Epithelial cell of proximal tubule (primary cell): ENCODE measurements at places on chromosomes 6 and 20. TPM values are rescaled to one million over a fixed set of nuclear protein-coding genes. Genes with fewer than 3 reads are reported as not detected.

- DNase-seq: no peak
These were observed 99.8 kb downstream of the LY86 start for GRCh38 chr6:6688283-6688682.

DNA sequence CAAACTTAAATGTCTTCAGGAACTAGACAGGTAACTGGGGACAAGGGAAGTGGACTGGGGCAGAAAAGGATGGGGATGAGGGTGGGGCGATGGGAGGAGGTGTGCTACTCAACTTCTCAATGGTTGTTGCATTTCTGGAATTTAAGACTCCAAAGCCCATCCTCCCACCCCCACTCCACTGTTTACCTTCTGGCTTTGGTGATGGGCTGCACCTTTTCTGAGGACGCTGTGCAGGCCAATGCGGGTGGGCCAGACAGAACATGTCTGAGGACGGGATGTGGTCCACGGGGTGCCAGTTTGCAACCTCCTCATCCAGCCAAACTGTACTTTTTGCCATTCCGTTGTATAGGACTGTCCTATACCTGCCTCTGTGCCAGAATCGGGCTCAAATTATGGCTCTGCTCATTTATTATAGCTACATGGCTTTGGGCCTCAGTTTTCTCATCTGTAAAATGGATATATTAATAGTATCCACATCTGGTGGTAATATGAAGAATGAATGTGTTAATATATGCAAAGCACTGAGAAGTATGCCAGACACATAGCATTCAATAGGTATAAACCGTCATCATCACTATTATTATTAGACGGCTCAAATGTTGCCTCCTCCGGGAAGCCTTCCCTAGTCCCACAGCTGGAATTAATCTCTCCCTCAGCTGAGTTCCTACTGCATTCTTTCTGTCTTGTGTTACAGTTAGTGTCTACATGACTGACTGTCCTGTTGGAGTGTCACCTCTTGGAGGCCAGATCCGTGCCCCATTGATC, 31.0 kb upstream of the VEGFA start:
- DNase-seq: no peak

Gene RIMS1
- total RNA-seq: 0.17 and 0.58 TPM in 2 replicates

- DNase-seq: no peak
These were observed 177.4 kb downstream of the TFAP2A start for GRCh38 chr6:10237298-10238038.

Gene UBD
- total RNA-seq: 0.94 and 4.3 TPM in 2 replicates

Gene HCK
- not detected in 2 replicates for total RNA-seq

- DNase-seq: no peak
These were observed 245.3 kb downstream of the HACE1 start for GRCh38 chr6:104614394-104614793.

Gene MYH7B
- not detected in 2 replicates for total RNA-seq

- DNase-seq: no peak
These were observed 154.3 kb upstream of the TENT5A start for GRCh38 chr6:81906709-81907204.

Gene BTNL2
- total RNA-seq: 0.63 TPM in 1 of 2 replicates, not detected in the other

GRCh38 chr6:1552296-1552761, 57.4 kb upstream of the FOXC1 start:
- peak; percentile 29 for DNase-seq

- DNase-seq: no peak
These were observed 76.7 kb upstream of the CARMIL1 start for GRCh38 chr6:25202504-25202903.

DNA sequence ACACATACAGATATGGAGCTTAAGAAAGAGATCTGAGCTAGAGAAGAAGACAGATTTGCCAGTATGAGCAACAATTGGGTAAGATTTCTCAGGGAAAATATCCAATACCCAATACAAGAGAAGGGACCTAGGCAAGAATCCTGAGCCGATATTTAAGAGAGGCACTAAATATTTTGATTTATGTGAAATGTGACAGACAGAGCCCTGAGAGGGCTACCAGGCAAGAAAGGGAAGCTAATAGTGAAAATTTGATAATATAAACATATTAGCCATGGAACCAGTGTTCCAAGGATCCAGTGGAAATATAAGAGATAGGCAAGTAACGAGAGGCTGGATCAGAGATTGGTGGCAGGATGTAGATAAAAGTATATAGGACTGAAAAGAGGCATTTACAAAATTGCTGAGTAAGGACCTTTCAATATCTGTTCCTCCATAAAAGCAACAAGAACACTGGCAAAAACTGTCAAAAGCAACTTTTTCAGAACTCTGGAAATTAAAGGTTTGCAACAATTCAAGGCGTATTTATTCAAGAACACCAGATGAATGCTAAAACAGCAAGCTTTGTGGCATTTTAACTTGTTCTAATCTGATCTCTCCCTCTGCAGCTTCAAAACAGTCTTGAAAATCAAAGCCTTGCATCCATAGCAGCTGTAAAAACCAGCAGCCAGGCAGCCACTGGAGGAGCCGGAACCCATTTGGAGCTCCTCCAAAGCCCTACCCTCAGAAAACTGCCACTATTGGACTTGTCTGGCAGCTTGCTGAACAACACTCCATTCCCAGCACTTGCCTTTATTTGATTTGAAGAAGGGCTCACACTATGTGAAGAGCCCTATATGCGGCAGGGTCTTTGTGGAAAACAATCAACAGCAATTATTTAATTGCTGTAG, 58.8 kb downstream of the REV3L start:
- no peak for DNase-seq

Gene HCRTR2
- not detected in 2 replicates for total RNA-seq

DNA sequence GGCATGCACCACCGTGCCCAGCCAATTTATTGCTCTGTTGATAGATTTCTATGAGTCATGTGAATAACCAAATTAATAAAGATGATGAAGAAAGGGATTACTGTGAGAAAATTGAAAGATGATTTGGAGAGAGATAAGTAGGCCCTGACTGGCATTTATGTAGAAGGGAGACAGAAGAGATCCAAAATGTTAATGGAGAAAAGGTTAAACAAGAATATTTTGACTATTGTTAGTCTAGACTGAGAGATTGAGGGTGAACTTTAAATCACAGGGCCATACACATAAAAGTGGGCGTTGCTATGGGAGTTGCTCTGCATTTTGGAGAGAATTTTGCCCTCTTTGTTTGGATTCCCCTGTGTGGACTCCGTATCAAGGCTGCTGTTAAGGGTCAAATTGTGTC, 68.9 kb upstream of the SCAF8 start:
- no peak for DNase-seq

Gene GJA10
- total RNA-seq: not detected in 2 replicates

GRCh38 chr20:38170219-38170825, 5.3 kb upstream of the TGM2 start:
- DNase-seq: no peak

Gene LST1
- total RNA-seq: not detected in 2 replicates

GRCh38 chr6:3623451-3624249, 127.9 kb downstream of the PXDC1 start:
- no peak for DNase-seq

DNA sequence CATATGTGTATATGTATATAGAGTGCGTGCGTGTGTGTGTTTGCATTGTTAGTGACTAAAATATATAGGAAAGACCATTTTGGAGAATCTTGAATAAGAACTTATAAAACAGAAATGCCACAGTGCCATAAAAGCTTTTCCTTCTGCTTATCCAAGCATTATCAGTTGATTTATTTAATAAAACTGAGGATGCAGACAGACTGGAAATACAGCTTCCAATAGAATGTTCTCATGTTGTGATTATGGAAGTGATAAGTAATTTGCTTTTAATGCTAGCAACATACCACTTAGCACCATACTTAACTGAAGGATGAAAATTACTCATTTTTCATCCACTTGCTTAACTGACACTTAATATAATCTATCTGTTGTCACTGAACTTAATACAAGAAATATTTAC, 820.1 kb downstream of the TFAP2A start:
- DNase-seq: no peak

GRCh38 chr20:2874456-2874855, 1.2 kb downstream of the PTPRA start:
- no peak for DNase-seq

- DNase-seq: no peak
These were observed 7.1 kb upstream of the CAPN11 start for GRCh38 chr6:44151348-44152108.

GRCh38 chr6:33248643-33248931, 23.1 kb downstream of the VPS52 start:
- DNase-seq: no peak

GRCh38 chr20:52049001-52049731, 142.4 kb downstream of the ZFP64 start:
- no peak for DNase-seq

Gene CAP2
- total RNA-seq: 5.5 and 12.7 TPM in 2 replicates

- no peak for DNase-seq
These were observed 30.9 kb upstream of the SLA2 start for GRCh38 chr20:36676701-36677421.

GRCh38 chr6:73569121-73569520, 48.3 kb upstream of the EEF1A1 start:
- DNase-seq: no peak

- no peak for DNase-seq
These were observed 172.1 kb upstream of the OLIG3 start for GRCh38 chr6:137666202-137666774.

DNA sequence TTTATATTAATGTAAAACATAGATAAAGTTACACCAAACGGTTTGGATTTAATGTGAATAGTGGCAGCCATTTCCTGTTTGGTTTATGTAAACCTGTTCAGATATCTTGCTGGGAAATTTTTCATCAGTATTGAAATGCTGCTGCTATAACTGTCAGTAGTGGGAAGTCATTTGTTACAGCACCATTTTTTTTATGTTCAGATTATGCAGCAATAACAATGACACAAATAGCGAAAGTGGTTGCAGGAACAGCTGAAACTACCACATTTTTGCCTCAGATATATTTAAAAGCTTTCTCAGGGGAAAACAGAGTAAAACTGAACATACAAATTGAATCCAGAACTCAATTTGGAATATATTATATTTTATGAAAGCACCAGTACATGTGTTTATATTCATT, 128.8 kb upstream of the SIM1 start:
- no peak for DNase-seq

Gene BYSL
- 8.7 and 27.3 TPM in 2 replicates for total RNA-seq

GRCh38 chr6:131997429-131998153, 46.4 kb upstream of the CCN2 start:
- DNase-seq: no peak

Gene PTK7
- 84.6 and 91.2 TPM in 2 replicates for total RNA-seq

Gene SPTLC3
- 0.46 and 2.6 TPM in 2 replicates for total RNA-seq

DNA sequence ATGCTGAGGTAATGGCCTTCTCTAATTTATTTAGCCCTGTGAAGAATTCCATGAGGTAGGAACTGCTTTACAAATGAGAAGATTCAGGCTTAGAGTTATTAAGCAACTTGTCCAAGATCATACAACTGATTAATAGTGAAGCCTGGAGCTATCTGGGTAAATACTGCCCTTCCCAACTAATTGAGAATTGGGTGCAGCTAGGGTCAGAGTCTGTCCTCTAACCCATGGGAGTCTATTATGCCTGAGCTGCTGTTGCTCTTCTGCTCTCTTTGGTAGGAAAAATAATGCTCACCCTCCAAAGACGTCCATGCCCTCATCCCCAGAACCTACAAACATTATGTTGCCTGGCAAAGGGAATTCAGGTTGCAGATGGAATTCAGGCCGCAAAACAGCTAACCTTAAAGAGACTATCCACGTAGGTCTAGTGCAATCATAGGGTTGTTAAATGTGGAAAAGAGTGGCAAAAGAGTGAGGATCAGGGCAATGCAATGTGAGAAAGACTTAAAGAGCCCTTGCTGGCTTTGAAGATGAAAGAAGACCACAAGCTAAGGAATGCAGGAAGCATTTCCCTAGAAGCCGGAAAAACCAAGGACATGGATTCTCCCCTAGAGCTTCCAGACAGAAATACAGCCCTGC, 90.1 kb downstream of the SPTLC3 start:
- no peak for DNase-seq

DNA sequence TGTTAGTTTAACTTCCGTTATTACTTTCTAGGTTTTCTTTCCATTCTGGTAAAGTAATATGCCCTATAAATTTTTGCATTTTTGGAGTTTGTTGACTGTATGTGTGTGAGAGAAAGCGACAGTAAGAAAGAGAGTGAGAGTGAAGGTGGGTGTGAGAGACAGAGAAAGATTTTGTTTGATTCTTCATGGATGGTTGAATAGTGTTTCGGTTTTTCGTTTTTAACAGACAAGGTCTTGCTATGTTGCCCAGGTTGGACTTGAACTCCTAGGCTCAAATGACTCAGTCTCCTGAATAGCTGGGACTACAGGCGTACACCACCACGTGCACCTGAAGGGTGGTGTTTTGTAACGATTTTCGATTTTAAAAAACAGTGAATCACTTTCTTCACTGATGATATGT, 329.1 kb upstream of the RUNX2 start:
- DNase-seq: no peak

Gene SMPD2
- total RNA-seq: 9.1 and 9.6 TPM in 2 replicates

GRCh38 chr6:79589701-79590100, 41.4 kb upstream of the SH3BGRL2 start:
- DNase-seq: no peak

GRCh38 chr6:92559611-92560010, 859.7 kb downstream of the EPHA7 start:
- DNase-seq: no peak

- DNase-seq: no peak
These were observed 31.7 kb upstream of the SCUBE3 start for GRCh38 chr6:35181933-35182612.

DNA sequence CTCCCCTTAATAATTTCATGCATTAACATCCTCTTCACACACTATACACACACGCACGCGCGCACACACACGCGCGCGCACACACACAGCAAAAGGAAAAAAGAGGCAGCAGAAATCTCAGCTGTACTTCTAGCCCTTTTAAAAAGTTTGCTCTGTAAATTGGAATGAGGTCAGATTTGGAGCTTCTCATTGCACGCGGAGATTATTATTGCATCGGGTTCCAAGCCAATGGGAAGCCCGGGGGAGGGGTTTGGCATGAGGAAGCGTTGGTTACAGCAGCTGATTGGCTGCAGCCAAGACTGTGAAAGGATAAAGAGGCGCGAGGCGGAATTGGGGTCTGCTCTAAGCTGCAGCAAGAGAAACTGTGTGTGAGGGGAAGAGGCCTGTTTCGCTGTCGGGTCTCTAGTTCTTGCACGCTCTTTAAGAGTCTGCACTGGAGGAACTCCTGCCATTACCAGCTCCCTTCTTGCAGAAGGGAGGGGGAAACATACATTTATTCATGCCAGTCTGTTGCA, at the start of gene SOX4:
Gene SOX4 (plus strand): TSS at position 340 of the 515 bp plus-strand sequence. CDS start 784 bp downstream, outside the sequence.
- peak; percentile 79 for DNase-seq

GRCh38 chr6:100462706-100463629, 1.8 kb downstream of the SIM1 start:
- no peak for DNase-seq

DNA sequence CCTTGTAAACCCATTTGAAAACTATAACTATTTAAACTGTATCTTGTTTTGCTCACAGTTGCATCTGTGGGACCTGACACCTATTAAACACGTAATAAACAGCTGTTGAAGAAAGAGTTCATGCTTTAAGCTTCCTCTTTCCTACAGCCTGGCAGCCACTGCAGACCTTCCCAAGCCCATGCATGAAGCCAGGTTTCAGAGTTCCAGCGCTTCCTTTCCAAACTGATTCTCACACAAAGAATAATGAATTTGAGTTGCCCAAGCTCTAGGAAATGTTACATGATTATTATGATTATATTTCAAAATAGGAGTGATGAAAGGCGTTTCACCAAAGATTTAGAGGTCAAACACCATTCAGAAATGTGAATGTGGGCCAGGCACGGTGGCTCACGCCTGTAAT, 3.7 kb downstream of the AGPAT4 start:
- no peak for DNase-seq

GRCh38 chr6:43943781-43944250, 173.8 kb downstream of the VEGFA start:
- no peak for DNase-seq

GRCh38 chr6:139659711-139660110, 285.3 kb upstream of the CITED2 start:
- peak; percentile 10 for DNase-seq

Gene C20orf141
- 1.1 TPM in 1 of 2 replicates, not detected in the other for total RNA-seq

- DNase-seq: no peak
These were observed 72.1 kb downstream of the MAP3K5 start for GRCh38 chr6:136720045-136720770.
